CD4-positive, alpha-beta T cell treated with Interleukin-15 for 1 hour (primary cell): ENCODE measurements at places on chromosomes 3 and 15.

DNA sequence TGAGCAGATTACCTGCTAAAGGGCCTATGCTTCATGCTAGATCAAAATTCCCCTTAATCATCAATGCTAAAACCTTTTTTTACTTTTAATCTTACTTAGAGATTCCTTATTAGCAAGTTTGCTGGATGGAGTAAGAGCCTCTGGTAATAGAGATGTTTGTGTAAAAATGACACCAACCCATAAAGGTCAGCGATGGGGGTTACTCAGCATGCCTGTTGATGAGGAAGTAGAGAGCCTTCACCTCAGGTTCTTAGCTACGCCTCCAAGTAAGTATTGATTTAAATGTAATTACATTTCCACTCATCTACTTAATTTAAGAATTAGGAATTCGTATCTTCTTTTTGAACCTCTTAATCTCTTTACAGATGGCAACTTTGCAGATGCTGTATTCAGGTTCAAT, 38.8 kb downstream of the DNAJC13 start:
- DNase-seq, result no peak

DNA sequence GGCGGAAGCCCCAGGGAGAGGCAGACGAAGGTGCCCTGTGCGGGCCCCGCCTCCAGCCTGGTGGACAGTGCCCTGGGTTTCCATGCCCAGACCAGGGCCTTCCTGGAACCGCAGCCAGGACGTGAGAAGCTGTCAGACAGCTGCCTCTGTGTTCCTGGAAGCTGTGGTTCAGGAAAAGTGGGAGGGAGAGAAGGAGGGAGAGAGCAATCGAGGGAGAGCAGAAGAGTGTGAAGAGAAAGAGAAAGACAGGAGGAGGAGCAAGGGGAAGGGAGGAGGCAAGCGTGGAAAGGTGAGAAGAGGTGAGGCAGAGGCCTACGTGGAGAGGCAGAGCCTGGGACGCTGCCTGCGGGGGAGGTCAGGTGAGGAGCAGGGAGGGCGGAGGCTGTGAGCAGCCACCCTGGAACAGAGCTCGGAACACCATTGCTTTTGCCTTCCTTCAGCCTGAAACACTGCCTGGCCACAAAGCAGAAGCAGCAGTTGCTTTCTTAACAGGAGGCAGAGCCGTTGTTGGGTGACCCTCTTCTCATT, 18.6 kb downstream of the ZDHHC19 start:
- no peak for DNase-seq

- DNase-seq, result no peak
These were observed 20.3 kb downstream of the KY start for GRCh38 chr3:134630506-134630905.

DNA sequence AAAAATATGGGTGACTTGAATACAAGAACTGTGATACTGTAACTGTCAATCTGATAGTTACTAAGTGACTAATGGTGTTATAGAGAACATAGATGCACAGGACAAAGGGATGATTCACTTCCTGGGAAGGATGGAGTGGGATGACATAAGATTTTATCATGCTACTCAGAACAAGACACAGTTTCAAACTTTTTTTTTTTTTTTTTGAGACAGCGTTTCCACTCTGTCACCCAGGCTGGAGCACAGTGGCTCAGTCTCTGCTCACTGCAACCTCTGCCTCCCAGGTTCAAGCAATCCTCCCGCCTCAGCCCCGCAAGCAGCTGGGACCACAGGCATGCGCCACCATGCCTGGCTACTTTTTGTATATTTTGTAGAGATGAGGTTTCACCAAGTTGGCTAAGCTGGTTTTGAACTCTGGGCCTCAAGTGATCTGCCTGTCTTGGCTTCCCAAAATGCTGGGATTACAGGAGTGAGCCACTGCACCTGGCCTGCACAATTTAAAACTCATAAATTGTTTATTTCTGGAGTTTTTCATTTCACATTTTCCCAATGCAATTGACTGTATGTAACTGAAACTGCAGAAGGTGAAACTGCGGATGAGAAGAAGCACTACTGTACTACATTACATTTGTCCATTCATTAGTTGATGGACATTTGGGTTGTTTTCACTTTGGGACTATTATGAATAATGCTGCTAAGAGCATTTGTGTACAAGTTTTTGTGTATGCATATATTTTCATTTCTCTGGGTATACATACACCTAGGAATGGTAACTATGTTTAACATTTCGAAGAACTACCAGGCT, 40.6 kb downstream of the ADIPOQ start:
- no peak for DNase-seq

- DNase-seq, result peak; percentile 47
These were observed at the start of the genes LRRC49 and THAP10 for GRCh38 chr15:70892002-70892911. TSS of gene LRRC49 (plus strand) at chr15:70892826. CDS start at chr15:70892895, 69 bp downstream. TSS of gene THAP10 (minus strand) at chr15:70892433. CDS start at chr15:70892272, 161 bp downstream.

GRCh38 chr3:61768284-61769037, 207.1 kb downstream of the PTPRG start:
- DNase-seq, result no peak
